Effector memory CD8-positive, alpha-beta T cell (primary cell): ENCODE measurements at places on chromosomes 4 and X.

DNA sequence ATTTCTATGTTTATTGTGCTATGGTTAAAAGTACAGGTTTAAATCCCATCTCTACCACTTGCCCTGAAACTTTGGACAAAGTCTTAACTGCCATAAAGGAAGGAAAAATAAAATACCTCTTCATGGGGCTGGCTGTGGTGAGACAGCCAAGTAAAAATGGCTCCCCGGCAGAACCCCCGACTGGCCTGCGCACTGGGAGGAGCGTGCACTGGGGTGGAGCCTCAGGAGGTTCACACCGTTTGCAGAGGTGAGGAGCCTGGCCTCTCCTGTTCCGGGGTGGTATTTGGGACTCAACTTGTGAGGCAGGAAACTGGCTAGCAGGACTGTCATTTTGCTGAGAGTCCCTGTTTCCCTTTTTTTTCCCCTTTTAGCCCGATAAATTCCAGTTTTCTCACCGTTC lies 47.8 kb downstream of the CORIN start:
- no peak for DNase-seq

GRCh38 chr4:63296773-63297172 lies 1112.5 kb downstream of the TECRL start:
- DNase-seq = no peak

DNA sequence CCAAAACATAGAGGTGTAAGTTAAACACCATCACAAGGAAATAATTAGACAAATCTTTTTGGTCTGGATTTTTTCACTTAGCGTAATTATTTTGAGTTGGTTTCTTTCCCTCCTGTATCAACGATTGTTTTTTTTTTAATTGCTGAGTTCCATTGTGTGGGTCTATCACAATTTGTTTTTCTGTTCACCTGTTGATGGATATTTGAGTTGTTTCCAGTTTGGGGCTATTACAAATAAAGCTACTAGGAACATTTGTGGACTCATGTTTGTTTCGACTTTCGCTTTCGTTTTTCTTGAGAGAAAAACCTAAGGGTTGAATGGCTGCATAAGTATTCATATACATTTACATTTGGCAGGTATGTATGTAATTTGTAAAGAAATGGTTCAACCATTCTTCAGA lies 20.4 kb upstream of the FBXW7 start:
- no peak for DNase-seq

- DNase-seq = no peak
Observed at GRCh38 chr4:61400439-61401038, 200.4 kb downstream of the ADGRL3 start.

DNA sequence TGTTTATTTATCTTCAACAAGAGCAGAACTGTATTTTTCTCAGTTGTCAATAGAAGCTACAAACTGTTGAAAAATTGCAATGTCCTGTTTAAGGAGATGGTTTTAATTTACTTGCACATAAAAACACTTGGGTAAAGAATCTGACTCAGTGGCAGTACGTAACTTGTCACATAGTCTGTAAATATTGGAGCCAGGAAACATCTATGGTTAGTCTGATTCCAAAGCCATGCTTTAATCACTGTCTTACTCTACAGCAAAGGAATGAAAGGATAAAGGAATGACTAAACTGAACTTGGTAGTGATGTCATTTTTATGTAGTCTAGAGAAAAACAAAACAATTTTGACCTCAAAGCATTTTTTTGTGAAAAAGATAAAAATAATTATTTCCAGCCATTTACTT lies 537.2 kb downstream of the STIM2 start:
- no peak for DNase-seq

DNA sequence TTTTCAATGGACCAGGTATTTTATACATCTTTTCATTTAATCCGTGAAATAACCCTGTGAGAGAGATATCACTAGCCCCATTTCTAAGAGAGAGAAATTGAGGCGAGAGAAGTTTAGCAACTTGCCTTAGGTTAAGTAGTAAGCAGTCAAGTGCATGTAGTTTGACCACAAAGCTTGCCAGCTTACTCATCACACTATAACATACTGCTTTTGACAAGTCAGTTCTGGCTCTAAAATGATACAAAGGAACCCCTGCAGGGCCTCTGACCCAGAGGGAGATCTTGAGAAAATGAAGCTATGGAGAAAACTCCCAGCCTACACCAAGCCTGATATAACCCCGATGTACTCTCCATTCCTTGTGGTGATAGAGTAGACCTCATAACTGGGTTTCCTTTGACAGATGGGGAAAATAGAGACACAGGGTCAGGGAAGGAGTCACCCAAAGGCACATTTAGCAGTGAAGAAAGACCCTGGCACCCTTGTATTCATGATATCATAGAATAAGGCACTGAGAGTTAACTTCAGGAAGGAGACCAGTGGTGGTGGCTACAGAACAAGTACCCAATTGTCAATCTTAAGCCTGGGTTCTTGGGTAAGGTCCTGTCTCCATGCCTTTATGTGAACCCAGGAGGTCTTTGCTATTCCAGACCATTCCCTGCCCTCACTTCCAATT lies 60.2 kb upstream of the MSN start:
- DNase-seq = no peak

DNA sequence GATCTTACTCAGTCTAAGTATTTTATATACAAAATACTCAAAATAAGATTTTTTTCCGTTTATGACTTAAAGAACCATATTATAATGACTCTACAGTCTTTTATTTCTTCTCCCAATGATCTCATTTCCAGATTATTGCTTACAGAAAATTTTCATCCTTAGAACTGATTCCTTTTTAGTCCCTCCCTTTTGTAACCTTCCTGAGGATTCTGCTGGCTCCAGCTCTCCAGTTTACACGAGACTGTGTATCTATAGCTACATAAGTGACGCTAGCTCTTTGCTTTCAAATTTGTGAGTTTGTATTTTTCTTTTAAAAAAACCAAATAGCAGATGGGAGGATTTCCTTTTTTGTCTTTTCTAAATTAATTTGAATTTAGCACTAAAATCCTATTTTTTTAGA lies 24.0 kb downstream of the FHDC1 start:
- DNase-seq = no peak

GRCh38 chr4:60657041-60657440 lies 543.1 kb upstream of the ADGRL3 start:
- DNase-seq = no peak

- DNase-seq = no peak
Observed at GRCh38 chrX:104108955-104109354, 3.4 kb upstream of the ZCCHC18 start.

- DNase-seq = no peak
Observed at GRCh38 chrX:44693255-44693654, 150.6 kb upstream of the DUSP21 start.

DNA sequence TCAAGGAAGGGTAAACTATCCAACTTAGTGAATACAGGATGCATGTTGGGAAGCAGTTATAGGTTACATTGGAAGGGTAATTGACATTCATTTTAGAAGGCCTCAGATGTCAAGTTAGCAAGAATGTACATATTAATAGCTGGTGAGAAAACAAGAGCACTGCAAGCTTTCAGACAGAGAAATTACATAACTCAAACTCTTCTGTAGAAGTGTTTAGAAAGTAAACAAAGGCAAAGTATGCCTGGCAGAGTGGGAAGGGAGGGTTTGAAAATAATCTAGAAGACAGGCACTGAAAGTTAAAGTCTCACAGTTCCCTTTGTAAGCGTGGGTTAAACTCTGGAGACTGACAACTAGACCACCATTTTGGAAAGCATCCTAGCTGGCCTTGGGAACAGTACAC lies 406.2 kb downstream of the ANKRD50 start:
- no peak for DNase-seq

DNA sequence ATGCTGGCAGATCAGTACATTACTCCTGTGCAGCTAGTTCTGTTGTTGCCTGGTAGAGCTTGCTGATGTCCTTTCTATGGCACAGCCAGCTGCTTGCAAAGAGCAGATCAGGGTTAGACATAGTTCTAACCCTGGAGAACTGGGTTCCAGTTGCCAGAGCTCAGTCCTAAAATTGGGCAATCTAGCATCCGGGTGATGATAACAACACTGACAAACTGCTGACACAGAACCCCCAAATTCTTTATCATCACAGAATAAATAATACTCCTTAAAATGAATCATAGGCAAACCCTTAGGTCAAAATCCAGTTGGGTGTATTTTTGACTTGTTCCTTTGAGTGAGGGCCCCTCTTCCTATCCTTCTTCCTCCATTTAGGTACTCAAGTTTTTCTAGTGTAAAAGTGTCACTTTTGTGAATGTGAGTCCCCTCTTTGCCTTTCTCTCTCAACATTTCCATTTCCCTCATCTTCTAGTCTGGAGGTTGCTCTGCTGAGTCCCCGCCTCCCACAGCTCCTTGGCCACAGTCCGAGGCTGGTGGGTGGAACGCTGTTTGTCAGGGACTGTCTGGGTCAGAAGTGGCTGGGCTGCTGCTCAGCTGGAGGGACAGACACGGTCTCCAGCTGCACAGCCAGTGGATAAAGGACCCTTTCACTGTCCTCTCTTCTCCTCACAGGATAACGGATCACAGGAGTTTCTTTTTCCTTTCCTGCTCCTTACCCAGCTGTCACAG lies 93.6 kb upstream of the RASGEF1B start:
- DNase-seq = no peak

DNA sequence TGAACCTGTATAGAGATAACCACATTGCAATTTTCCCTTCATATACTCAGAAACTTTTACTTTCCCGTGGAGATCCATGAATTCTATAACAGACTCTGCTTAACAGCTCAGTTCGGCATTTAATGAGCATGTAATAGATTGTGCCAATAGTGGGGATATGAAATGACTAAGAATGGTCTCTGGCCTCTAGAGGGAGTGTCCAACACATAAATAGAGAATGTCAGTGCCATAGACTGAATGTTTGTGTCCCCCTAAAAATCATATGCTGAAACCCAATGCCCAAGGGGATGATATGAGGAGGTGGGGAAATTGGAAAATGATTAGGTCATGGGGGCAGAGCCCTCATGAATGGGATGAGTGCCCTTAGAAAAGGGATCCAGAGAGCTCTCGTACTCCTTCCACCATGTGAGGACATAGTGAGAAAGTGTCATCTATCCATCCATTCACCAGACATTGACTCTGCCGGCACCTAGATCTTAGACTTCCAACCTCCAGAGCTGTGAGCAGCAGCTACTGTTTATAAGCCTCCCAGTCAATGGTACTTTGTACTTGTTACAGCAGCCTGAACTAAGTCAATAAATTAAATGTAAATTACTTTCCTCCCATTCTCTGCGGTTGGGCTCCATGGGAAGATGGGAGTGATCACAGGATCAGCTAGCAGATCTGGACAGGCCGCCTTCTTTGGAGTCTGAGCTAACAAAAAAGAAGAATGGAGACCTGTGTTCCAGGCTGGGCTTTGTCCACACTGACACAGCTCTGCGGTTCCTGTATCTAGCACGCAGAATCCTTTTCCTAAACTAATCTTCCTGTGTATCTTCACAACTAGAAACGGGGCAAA lies 28.1 kb upstream of the HPSE start:
- DNase-seq = no peak

DNA sequence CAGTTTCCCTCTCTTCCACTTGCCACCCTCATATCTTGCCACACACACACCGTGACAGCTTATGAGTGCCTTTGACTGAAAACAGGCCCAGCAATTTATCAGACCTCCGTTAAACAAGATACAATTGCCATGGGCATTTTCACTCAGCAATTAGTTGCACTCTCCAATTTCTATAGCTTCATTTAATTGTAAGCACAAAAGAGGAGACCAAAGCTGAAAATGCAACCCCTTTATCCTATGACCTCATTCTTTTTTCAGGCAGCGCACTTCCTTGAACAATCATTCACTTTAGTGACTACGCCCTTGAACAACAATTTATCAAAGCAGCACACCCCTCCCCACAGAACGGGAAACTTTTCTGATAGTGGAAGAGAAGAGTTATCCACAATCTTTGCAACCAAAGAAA lies 4.1 kb downstream of the POF1B start:
- no peak for DNase-seq

- no peak for DNase-seq
Observed at GRCh38 chrX:142214081-142214480, 9.0 kb upstream of the MAGEC2 start.

GRCh38 chrX:134537179-134537955 lies 77.4 kb downstream of the HPRT1 start:
- DNase-seq = no peak

DNA sequence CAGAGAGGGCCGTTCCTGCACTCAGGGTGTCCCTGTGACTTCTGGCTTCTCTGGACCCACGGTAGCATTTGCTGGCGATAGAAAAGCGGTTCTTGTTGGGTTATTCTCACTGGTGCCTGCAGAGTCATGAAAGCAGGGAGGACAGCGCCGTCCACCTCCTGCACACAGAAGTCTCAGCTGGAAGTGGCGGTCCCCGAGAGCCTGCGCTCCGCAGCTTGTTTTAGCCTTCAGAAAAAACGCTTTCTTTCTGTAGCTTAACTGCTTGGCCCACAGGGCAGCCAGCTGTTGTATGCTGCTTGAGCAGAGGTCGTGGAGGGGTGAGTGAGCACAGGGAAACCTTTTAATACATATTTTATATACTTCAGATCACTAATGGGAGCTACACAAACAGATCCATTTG lies 400.7 kb upstream of the FAT1 start:
- no peak for DNase-seq

DNA sequence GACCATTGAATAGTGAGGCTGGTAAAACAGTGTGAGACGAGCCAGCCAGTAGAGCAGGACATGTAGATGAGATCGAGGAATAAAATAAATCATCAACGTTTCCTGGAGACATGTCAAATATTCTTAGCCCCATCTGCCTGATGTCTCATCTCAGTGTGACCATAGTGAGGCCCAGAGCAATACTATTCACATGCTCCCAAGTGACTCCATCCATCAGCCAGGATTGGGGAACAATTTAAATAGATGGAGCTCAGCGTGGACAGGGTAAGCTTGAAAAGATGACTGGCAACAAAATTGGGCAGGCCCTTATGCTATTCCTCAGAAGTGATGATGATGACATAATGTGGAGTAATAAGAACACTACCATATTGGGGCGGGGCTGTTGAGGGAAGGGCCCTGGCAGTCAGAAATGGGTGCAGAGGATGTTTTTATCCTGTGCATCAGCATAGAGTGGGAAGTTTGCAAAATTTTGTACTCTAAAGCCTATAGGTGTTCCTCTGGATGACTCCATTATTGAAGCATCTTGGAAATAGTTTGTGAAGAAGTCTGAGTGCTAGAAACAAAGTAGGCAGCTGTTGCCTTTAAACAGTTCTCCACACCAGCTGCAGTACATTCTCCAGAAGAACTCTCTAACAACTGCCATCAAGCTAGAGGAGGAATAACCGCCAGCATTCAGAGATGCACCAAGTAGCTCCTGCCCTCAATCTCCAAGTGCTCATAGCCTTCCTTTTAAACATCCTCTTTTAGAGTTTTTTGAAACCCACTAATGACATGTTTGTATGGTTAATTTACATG lies 333.0 kb downstream of the DCHS2 start:
- DNase-seq = no peak

DNA sequence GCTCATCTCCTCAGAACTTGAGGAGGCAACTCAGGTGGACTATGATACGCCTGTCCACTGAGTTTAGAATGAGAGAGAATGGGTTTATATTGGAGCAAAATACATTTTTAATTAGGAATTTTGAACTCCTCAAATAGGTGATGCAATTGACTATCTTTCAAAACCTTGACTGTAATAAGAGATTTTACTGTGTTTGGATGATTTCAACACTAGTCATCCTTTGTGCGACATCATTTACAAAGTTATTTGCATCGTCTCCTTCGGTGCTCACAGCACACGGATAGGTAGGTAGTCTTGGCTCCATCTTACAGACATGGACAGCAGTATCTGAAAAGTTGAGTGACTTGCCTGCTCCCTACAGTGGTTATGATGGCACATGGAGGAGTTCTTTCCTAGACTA lies 67.0 kb downstream of the AASDH start:
- DNase-seq = no peak

GRCh38 chr4:12186526-12186925 lies 757.8 kb upstream of the HS3ST1 start:
- DNase-seq = no peak

- DNase-seq = no peak
Observed at GRCh38 chrX:97308171-97308570, 424.5 kb downstream of the RPA4 start.
